NCI-H345 (cell line): ENCODE measurements at places on chromosomes 7 and 10.

GRCh38 chr7:33536398-33537103 is 368.8 kb upstream of the BMPER start:
- DNase-seq, result no peak

- DNase-seq, result no peak
Observed at GRCh38 chr10:33377658-33378025, 43.2 kb upstream of the NRP1 start.

GRCh38 chr10:70932392-70933196 is 44.2 kb upstream of the PCBD1 start:
- DNase-seq, result no peak

DNA sequence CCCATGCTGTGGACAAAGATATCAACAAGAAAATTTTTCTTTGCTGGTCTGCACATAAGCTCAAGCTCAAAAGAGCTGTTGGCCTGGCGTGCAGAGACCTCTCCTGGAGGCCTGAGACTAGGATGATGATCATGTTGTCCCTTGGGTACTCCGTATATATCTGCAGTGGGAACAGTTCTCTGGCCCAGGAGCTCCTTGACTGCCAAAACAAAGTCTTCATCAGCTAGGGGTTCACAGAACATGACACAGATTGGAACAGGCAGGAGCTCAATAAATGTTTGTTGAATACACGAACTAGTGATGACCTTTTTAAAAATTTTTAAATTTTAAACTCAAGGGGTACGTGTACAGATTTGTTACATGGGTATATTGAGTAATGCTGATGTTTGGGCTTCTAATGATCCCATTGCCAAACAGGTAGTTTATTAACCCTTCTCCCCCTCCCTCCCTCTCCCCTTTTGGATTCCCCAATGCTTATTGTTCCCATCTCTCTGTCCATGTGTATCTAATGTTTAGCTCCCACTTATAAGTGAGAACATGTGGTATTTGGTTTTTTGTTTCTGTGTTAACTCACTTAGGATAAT is 49.1 kb downstream of the ZNF783 start:
- DNase-seq, result no peak

GRCh38 chr10:60473557-60473956 is 83.9 kb upstream of the ANK3 start:
- DNase-seq, result no peak

- DNase-seq, result no peak
Observed at GRCh38 chr7:156907656-156908055, 14.7 kb upstream of the LMBR1 start.

DNA sequence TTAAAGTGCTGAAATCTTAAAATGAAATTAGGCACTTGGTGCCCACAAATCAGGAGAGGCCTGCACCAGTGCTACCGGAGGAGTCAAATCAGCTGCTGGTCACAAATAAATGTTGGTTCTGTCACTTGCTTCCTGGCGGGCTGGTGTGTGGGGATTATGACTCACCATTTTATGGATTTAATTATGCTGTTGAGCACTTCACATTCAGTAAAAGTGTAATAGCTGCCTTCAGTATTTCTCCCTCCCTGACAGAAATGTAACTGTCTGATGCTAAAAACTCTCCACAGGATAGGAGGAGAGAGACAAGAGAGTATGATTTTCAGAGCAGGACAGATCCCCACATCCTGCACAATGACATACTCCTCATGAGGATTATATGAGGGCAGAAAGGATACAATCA is 186.0 kb downstream of the JAZF1 start:
- peak; percentile 52 for DNase-seq

DNA sequence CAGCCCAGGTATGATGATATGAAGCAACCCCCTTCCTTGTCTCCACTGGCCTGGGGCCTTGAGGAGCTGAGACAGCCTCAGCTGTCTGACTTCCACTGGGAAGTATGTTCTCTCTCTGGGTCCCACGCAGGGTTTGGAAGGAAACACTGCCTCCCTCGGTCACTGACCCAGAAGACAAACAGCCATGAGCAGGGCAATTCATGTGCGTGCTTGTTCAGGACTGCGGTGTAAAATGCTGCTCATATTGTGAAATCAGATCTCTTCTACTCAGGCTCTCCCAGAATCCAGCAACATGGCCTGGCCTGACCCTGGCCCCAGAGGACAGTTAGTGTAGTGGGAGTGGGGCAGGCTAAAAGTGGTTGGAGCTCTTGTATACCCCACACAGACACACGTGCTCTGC is 2.8 kb downstream of the CLCN1 start:
- DNase-seq, result no peak
